HS-27A (cell line): ENCODE measurements at places on chromosomes 11 and 22.

DNA sequence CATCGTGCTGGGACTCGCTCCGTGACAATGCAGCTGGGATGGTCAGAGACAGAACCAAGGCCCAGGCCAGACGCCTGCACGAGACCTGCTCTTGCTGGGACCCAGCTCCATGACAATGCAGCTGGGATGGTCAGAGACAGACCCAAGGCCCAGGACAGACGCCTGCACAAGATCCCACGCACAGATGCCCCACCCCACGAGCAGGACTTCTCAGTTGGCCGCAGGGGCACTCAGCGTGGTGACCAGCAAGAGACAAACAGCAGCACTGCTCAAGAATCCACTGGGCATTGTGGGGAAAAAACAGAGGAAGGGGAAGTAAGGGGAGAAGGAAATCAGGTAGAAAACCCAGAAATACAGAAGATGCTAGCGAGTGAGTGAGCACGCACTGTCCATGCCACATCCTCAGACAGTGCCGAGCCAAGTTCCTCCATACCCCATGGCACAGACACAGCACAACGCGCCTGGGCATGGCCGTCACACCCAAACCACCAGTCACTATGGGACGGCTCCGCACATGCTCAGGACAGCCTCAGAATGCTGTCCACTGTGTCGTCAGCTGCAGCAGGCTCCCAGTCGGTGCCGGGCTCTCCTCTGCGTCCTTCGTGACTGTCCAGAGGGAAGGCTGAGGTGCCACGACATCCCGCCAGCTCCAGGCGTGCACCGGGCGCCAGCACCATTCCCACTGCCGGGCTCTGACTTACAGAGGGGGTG lies 44.5 kb downstream of the BRD1 start:
- DNase-seq: no peak

DNA sequence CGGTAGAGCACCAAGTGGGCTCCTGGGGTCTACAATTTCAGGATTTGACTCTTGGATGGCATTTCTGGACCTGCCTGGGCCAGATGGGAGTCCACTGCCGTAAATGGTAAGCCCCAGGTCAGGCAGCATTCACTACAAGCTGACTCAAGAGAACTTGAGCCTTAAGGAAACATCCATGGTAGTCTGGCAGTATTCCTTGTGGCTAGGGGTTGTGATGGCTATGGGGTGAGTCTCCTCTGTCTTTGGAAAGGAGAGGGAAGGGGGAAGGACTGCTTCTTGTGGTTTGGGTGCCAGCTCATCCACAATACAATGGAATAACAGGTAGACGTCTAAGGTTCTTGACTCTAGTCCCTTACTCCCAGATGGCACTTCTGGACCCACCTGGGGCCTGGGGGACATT lies 32.3 kb upstream of the POU2AF2 start:
- no peak for DNase-seq

DNA sequence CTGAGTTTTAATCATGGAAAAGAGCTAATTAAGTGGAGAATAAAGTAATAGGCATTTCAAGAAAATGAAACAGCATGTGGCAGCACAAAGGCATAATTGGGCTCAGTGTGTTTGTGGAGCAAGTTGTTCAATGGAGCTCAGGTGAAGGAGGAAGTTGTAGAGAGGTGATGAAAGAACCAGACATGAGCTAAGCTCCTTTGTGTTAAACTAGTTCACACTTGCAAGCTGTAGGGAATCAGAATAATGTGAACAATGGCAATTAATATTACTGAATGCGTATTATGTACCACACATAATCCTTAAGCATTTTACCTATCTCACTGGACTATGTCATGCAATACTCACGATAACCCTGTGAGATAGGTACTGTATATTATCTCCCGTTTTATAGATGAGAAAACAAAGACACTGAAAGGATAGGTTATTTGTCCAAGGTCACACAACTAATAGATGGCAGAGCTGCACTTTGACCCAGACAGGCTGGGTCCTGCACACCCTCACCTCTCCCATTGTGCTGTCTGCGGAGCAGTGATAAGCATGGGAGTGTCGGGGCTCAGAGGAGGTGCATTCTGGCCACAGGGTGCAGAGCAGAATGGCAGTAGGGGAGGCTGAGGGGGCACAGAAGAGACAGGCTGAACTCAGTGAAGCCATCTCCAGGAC lies 8.9 kb downstream of the OLFML1 start:
- DNase-seq: no peak

- no peak for DNase-seq
Measured at GRCh38 chr11:12218909-12219308, 108.5 kb downstream of the MICAL2 start.
